ENCODE measurements at places on chromosomes 2 and 18.

GRCh38 chr2:129466389-129466788, 513.1 kb upstream of the RAB6C start:
- H3K36me3 ChIP-seq, result no peaks in the 10 kb centered on the region
- no peaks in the 10 kb centered on the region for H3K27me3 ChIP-seq
- no peak overlapping the region for H3K4me3 ChIP-seq
- no peak overlapping the region for H3K27ac ChIP-seq
- no peaks in the 10 kb centered on the region for H3K4me1 ChIP-seq

- peaks cover 6% of the 10 kb centered on the region for H3K4me1 ChIP-seq
- no peak overlapping the region for H3K27ac ChIP-seq
- no peaks in the 10 kb centered on the region for H3K27me3 ChIP-seq
- H3K36me3 ChIP-seq, result no peaks in the 10 kb centered on the region
Observed at GRCh38 chr2:128367601-128368359, 49.1 kb upstream of the HS6ST1 start.

DNA sequence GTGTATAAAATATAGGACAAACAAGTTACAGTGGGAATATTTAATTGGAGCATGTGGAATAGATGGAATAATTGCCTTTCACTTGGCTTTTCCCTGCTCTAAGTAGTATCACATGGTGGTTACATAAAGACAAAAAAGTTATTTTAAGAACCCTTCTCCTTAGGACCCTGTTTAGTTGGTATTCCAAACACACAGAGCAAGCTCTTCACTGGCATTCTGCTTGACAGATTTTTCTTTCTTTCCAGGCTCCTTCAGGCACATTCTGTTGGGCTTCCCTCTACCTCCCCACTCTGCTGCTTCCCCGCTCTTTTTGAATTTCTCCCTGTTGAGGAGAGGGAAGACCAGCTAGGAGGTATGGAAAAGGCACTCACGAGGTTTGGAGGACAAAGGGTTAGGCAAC, 29.0 kb upstream of the DARS1 start:
- no peak overlapping the region for H3K27ac ChIP-seq
- no peak overlapping the region for H3K4me3 ChIP-seq
- DNase-seq, result no peak
- H3K27me3 ChIP-seq, result peaks cover 7% of the 10 kb centered on the region

DNA sequence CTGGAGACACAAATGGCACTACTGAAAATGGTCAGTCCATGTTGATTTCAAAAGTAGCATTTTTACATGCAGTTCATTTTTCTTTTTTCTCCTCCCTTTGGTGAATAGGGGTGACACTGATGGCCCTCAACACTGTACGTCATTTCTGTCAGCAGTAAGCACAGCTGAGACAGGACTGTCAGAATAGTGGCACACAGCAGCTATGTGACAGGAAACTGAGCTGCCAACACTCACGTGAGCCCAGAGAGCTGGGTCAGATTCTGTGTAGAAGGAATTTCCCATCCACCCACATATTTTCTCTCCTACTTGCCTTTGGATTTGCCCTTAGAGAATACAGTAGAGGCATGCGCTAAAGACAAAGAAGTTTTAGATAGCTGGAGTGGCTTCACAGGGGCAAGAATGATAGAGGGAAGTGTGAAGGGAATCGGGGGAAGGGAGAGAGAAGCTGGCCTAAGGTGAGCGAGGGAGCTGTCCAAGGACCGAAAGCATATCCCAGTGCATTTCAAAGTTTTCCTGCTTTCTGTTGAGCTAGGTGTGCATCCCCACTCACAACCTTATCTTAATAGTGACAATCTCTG, 476.6 kb downstream of the CNTNAP5 start:
- H3K36me3 ChIP-seq, result no peaks in the 10 kb centered on the region
- H3K4me1 ChIP-seq, result no peaks in the 10 kb centered on the region
- H3K27ac ChIP-seq, result no peak overlapping the region
- H3K27me3 ChIP-seq, result no peaks in the 10 kb centered on the region
- H3K4me3 ChIP-seq, result no peak overlapping the region
- no peak for DNase-seq

DNA sequence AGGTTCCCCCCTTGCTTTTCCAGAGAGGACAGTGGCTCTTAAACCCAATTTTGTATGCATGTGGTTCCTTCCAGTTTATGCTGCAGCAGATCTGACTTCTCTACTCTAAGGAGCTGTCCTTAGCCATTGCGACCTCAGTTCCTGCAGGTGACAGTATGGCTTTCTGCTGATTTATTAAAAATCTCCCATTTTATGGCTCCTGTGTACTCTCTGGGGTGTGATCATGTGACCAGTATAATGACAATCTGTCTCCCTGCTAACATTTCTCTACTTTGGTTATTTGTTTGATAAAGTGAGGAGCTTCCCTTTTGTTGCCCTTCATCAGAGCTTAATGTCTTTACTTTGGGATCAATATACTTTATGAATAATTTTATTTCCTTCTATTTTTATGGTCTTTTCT, 148.7 kb upstream of the VRK2 start:
- no peaks in the 10 kb centered on the region for H3K36me3 ChIP-seq
- H3K27me3 ChIP-seq, result no peaks in the 10 kb centered on the region
- no peak overlapping the region for H3K4me3 ChIP-seq

Measured in A673 (cell line).